MM.1S (cell line): ENCODE measurements at places on chromosomes 3 and 15.
A peak's percentile ranks its signal among the peaks of the same experiment; 100 is the strongest.

- DNase-seq = no peak
Measured at GRCh38 chr3:31882895-31883294, 98.2 kb downstream of the OSBPL10 start.

- no peak for DNase-seq
Measured at GRCh38 chr3:15215996-15216395, 9.9 kb downstream of the CAPN7 start.

DNA sequence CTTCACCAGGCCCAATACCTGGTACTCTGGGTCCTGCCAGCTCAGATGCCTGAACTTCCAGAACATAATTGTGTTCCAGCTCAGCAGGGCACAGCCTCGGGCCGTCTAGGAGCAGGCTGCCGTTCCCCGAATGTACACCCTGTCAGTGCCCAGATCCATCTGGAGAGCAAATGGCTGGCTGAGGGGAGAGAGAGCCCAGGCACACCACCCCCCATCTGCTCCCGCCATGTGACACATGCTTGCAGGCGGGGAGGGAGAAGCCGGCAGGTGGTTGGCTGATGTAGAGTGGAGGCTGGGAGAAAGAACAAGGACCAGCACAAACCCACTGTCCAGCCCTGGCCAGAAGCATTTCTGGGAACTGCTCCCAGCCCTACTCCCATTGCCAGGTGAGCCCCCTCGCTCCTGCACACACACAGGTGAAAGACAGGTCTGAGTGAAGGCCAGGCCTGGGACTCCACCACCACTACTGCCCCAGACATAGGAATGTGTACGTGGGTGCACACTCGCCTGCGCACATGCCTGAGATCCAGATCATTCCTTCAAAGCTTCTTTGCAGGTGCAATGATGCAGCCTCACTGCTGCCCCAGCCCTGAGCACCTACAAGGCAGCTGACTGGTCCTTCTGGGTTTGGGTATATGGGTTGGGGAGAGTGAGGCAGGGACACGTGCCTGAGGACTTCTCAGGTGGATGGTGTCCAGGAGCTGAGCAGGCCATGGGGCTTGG lies 53.5 kb downstream of the SEMA5B start:
- DNase-seq = no peak

- peak; percentile 21 for DNase-seq
Measured at GRCh38 chr3:45906681-45907407, 20.5 kb downstream of the CCR9 start.

DNA sequence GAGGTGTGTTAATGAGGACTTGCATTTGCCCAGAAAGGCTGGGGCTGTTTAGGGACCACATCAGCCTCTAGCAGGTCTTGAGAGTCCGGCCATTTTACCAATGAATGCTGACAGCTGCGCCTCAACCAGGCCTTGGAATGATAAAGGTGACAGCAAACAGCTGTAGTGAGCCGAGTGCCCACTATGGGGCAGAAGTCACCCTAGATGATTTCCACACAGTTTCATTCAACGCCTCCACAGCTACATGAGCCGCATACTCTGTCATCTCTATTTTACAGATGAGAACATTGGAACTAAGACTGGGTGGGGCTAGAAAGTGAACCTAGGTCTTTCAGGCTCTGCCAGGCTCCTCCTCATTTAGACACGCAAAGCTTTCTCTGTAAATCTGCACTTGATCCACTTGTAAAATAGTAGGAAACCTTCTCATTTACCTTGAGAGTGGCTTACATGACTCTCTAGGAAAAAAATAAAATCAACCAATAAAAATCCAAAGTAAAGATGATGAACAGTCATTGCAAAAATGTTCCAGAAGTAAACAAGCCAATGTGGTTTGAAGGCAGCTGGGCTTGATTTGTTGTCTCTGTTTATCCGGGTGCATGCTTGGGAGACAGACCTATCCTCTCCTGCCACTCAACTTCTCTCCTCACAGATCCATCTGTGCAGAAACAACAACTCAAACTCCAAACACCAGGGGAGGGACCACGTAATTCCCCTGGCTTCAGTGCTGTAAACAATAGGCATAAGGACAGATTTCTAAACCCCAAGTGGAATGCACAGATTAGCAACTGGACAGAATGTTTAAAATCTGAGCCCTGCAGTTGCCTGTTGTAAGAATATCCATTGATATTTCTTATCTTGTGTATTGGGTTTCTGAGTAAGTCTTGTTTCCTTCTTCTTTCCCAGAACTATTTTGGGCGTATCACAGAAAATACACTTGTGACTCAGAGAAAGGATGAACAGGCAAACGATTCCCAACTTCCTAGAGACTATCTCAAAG lies 31.5 kb upstream of the LDHAL6B start:
- DNase-seq = peak; percentile 19

DNA sequence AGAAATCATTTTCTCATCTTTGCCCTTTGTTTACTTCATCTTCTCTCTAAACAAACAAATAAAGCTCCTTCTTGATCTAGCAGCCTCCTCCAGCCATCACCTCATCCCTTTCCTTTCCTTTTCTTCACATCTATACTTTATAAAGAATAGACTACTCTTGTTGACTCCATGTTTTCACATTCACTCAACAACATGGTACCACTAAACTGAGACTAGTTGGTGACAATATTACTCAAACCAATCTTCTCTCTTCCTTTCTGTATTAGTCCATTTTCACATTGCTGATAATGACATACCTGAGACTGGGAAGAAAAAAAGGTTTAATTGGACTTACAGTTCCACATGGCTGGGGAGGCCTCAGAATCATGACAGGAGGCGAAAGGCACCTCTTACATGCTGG lies 324.7 kb downstream of the SOX2 start:
- no peak for DNase-seq

- DNase-seq = no peak
Measured at GRCh38 chr15:101614001-101614585, 38.1 kb downstream of the TM2D3 start.

GRCh38 chr3:197168063-197168462 lies 130.3 kb downstream of the DLG1 start:
- no peak for DNase-seq

DNA sequence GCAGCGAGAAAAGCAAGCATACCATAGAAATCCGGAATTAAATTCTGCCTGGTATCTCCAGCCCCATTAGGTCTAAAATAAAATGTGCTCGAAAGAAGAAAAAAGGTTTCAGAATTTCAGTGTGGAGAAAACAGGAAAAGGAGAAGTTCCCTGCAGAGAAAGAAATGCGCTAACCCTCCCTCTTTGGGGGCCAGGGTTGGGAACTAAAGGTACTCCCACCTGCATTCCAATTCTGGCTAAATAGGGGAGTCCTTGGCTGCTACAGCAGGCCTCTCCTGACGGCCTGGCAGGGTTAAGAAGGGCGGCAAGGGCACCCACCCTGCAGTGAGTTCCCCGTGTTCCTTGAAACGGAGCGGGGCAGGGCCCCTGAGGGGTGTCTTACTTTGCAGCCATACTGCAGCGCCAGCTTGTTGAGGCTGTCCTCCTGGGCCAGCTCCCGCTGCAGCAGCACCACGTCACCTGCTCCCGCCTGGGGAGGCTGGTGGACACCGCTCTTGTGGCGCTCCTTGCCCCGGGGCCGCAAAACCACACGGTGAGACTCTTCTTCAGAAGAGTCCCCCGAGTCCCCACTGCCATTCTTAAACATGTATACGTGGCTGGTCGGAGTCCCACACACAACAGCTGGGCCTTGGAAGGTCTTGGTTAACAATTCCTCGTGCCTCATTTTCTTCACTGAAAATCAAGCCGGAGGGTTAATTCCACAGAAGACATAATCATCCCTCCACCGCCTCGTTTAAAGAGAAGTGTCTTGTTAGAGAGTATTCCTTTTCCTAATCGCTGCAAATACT lies 1.7 kb downstream of the LYSMD4 start:
- no peak for DNase-seq

- DNase-seq = no peak
Measured at GRCh38 chr3:46880884-46881595, 3.5 kb downstream of the PTH1R start.

- peak; percentile 87 for DNase-seq
Measured at GRCh38 chr3:39809181-39809994, at the start of gene MYRIP. TSS of gene MYRIP (plus strand) at chr3:39809609. CDS start at chr3:39900817, 91,208 bp downstream.

DNA sequence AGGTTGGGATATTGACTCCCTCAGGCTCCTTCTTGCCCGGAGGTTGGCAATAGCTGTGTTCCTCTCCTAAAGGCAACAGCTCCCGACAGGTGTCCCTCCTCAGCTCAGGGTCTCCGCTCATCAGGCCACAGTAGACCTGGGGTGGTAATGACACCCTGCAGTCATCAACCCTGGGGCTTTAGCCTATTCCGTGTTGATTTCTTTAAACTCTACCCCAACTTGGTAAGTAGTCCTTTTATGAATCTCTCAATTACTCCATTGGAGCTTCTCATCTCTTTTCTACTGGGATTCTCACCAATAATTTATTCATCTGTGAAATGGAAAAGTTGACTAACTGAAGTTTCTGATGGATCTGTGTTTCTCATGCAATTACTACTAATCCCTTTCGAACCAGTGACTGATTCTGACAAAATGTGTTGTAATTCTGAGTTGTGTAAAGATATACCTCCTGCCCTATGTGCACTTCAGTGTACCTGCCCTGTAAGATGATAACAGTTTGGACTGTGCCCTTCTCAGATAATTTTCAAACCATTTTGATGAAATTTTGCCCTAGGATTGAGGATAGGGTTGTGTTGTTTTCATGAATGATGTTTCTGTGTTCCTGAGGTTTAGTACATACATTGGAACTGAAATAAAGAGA lies 89.7 kb downstream of the RPL39L start:
- DNase-seq = no peak

DNA sequence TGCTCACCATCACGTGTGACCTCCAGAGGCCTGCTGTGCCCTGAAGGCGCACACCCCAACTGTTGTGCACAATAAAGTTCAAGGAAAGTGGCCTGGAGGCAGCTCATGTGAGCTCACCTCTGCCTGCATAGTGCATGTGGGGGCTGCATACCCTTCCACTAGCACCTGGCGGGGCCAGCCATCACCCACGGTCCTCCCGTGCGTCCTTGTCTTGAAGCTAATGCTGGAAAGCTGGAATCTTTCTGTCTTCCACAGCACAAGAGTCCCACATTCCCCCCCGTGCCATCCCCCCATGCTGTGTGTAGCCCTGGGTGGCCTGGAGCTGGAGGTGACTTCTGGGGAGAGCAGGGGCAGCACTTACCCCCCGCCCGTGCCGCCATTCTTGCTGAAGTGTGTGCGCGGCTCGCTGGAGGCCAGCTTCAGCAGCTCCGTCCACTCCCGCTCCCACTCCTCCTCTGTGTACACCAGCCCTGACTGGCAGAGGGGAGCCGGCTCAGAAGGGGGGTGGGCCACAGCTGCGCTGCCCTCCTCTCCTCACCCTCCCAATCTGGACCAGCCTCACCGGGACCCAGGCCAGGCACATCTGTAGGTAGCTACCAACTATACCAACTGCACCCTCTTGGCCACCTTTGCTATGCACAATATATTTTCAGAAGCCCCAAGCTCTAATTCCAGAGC lies 199.5 kb downstream of the KLF13 start:
- no peak for DNase-seq

GRCh38 chr3:169980055-169980454 lies 13.4 kb downstream of the SEC62 start:
- DNase-seq = no peak

DNA sequence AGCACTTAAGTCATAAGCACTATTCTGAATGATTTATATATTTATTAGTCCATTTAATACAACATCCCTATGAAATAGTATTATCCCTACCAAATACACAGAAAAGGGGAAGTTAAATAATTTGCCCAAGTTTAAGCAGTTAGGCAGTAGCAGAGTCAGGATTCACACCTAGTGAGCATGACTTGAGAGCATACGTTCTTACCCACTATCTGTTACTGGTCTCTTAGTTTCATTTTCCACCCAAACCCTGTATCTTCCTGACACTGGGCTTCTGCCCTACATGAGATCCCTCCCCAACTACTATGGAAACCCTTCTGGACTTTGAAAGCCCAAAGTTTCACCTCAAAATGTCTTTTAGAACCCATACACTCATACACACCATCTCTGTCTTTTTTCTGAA lies 4.4 kb upstream of the ATOSA start:
- DNase-seq = peak; percentile 73

DNA sequence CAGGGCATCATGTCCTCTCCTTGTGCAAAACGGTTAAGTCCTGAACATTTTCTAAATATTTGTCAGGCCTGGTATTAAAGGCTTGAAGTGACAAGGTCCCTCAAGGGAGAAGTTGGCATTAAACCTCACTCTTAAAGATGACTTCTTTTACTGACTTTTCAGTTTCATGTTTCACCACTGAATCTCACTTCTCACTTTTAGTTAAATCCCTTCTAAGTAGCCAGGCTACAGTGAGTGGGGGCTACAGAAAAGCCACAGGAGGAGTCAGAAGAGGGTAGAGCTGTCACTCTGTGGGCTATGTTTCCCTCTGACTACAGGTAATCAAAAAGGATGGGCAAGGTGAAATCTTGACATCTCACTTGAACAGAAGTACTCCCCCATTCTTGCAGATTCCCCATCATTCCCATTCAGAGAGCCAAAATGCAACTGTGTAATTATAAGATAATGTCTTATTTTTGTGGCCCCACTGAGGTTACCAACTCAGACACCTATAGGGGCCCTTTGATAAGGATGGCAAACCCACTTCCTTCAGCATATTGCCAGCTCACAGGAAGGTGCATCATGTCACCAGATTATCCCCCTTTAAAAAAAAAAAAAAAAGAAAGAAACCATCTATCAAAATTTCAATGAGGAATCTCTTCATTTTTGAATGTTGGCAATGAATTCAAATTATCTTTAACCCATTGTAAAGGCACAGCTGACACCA lies 790.1 kb upstream of the CFAP20DC start:
- peak; percentile 56 for DNase-seq

DNA sequence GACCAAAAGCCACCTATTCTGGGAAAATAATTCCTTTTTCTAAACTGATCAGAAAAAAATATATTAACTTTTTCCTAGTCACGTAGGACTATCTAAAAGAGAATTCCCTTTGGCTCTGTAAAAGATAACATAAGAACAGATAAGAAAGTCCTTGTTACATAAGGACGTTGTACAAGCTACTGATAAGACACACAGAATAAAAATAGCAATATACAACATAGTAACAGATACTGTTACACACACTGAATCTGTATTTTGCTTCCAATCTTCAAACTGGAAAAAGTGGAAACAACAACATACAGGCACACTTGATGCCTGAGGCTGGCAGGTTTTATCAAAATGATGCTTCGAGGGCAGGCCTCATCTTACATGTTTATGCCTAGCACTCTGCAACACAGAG lies 59.8 kb downstream of the SNX4 start:
- no peak for DNase-seq

GRCh38 chr15:73940061-73940981 lies 14.1 kb downstream of the LOXL1 start:
- no peak for DNase-seq

GRCh38 chr15:77568973-77569728 lies 63.6 kb downstream of the LINGO1 start:
- DNase-seq = no peak
